ENCODE measurements at places on chromosomes 6 and 20. TPM values are rescaled to one million over a fixed set of nuclear protein-coding genes. Genes with fewer than 3 reads are reported as not detected.

Gene OR2H2
- polyA plus RNA-seq, result not detected

Gene ARMC12
- polyA plus RNA-seq, result 0.19 TPM

Gene XKR7
- not detected for polyA plus RNA-seq

Gene FOXA2
- polyA plus RNA-seq, result not detected

Gene CNR1
- polyA plus RNA-seq, result 0.30 TPM

Gene CSTF1
- 4.2 TPM for polyA plus RNA-seq

Gene SUMO4
- polyA plus RNA-seq, result 0.50 TPM

Gene PLAGL1
- polyA plus RNA-seq, result 7.7 TPM

Gene HLA-DQA1
- polyA plus RNA-seq, result 5.3 TPM

Gene FAM217A
- not detected for polyA plus RNA-seq

Gene SRXN1
- polyA plus RNA-seq, result 56.2 TPM

Gene MRAP2
- polyA plus RNA-seq, result 0.23 TPM

Gene LCA5
- polyA plus RNA-seq, result 1.4 TPM

Gene RSPO3
- polyA plus RNA-seq, result 0.15 TPM

Gene RAET1L
- polyA plus RNA-seq, result not detected

Gene PROCR
- polyA plus RNA-seq, result 11.9 TPM

Gene ABHD16B
- 0.72 TPM for polyA plus RNA-seq

Gene MTG2
- 28.9 TPM for polyA plus RNA-seq

Gene SLC17A1
- not detected for polyA plus RNA-seq

Gene OR2H1
- polyA plus RNA-seq, result not detected

Gene TRIM31
- not detected for polyA plus RNA-seq

Gene SLC17A2
- polyA plus RNA-seq, result not detected

Gene MATN4
- not detected for polyA plus RNA-seq

Gene ZNF184
- 0.99 TPM for polyA plus RNA-seq

Gene DZANK1
- polyA plus RNA-seq, result 0.97 TPM

Gene BPIFB2
- not detected for polyA plus RNA-seq

Gene SPATA25
- 0.58 TPM for polyA plus RNA-seq

Gene NKX2-2
- not detected for polyA plus RNA-seq

Gene PSORS1C2
- not detected for polyA plus RNA-seq

Gene SOBP
- 11.4 TPM for polyA plus RNA-seq

Gene ARHGAP40
- 0.03 TPM for polyA plus RNA-seq

Gene CRISP2
- not detected for polyA plus RNA-seq

Gene ETV7
- polyA plus RNA-seq, result 0.06 TPM

Gene OPRM1
- not detected for polyA plus RNA-seq

Gene ZNF311
- polyA plus RNA-seq, result 0.21 TPM

Gene BANF2
- polyA plus RNA-seq, result not detected

Gene CPNE5
- polyA plus RNA-seq, result 4.0 TPM

Gene STXBP5
- 5.7 TPM for polyA plus RNA-seq

Gene SLC52A3
- 3.4 TPM for polyA plus RNA-seq

Gene PPP1R14C
- 41.1 TPM for polyA plus RNA-seq

Gene LTB
- polyA plus RNA-seq, result 0.72 TPM

Gene TRIM40
- polyA plus RNA-seq, result not detected

Gene HSPA1L
- polyA plus RNA-seq, result 0.95 TPM

Gene CDSN
- polyA plus RNA-seq, result 0.15 TPM

Gene TCF19
- 1.8 TPM for polyA plus RNA-seq

Gene MAP3K5
- polyA plus RNA-seq, result 7.1 TPM

Gene ZSWIM3
- 1.6 TPM for polyA plus RNA-seq

Gene SYNJ2
- 25.8 TPM for polyA plus RNA-seq
